ENCODE measurements at places on chromosomes 11 and 22.

DNA sequence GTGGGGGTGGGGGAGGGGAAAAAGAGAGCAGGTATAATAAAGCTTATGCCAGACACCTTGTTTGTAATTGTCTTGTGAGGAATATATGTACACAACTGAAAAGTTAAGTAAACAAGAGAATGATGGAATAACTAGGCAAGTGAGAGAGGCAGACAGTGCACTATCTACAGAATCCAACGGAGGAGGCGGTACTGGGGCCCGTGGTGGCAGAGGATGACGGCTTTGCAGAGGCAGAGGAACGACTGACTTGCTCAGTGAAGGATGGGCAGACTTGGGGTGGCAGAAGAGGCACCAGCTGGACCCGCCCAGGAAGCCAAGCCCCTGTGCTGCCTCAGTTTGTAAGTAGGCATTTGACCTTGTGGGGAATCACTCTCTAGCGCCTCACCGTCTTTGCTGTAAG, 297.6 kb downstream of the ST3GAL4 start:
- no peak for DNase-seq

DNA sequence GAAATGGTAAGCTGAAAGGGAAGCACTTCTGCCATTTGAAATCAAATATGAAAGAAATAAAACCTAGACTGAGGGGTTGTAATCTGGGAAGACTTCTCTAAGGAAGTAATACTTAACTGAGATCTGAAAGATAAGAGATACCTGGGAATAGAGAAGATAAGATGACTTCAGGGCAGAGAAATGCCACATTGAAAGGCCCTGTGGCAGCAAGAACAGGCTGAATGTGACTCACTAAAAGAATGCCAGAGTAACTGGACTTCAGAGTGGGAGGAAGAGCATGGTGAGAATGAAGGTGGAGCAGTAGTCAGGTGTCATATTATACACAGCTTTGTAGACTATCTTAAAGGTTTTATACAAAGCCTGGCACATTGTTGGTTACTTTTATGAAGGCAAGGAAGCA, 17.6 kb downstream of the CALCA start:
- no peak for DNase-seq

DNA sequence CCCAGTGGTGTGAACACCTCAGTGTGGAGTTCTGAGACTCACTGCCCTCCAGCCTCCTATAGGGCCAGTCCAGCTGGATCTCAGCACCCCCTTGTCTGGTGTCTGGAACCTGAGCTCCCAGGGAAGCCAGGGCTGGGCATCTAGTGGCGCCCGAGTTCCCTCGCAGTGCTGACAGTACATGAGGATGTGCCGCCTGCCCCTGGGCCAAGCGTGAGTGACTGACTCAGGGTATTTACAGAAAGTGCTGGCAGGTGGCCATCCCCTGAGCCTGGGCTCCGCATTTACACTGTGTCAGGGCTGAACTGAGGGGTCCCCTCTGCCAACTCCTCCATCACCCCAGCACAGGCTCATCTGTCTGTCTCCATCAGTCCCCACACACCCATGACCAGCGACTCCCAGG, 185.3 kb downstream of the BRD1 start:
- DNase-seq = no peak

DNA sequence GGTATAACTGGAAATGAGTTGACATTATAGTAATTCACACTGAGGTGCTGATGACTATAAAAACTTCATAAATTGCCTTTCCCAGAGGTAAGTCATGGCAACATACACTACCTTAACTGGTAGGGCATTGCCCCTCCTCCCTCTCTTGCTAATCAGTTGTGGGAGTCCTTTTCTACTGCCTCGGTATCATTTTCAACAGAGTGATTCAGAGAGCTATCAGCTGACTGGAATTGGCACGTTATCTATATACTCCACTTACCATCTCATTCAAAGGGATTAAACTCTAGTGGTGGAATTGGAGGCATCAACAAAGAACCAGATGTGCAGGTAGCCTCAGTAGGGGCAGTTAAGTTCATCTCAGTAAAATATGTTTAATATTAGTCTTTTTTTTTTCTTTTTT, 8.0 kb upstream of the NUP160 start:
- DNase-seq = no peak

- DNase-seq = peak; percentile 95
Measured at GRCh38 chr11:5684646-5685362, at the start of gene TRIM5. Gene TRIM5, minus strand, starts transcription at chr11:5685074. Its CDS starts 4,897 bp downstream, at chr11:5680177.

GRCh38 chr11:84833488-84834088, 793.6 kb downstream of the DLG2 start:
- no peak for DNase-seq

GRCh38 chr22:41768430-41768829, 32.0 kb upstream of the CCDC134 start:
- DNase-seq = peak; percentile 47

DNA sequence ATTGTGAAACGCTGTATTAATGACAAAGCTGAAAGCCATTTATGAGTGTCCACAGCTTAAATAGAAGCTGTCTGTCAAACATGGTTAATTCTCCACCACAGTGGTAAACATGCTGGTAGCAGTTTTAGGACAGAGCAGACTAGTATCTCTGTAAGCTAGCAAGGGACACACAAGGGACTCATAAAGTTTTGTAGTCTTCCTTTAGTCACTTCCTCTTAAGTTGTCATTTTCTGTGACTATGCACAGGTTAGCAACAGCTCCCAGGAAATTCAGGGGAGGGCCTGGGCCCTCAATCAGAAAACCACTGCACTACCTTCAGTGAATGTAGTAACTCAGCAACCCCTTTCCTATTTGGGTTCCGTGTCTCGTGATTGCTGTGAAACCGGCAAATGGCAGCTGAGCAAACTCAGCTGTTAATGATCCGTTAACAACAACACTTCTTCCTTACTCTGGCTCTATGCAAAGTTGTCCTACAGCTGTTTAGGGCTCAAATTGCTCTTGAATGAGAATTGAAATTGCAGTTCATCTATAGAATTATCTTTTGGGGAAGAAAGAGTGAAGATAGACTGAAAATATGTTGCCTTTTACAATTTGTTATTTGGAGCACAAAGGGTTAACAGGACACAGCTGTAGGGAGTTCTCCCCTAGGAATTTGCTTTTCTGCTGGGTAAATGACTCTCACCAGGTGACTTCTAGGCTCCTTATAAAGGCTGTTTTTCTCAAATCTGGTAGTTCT, at the start of gene MMP26:
MMP26 (plus strand) TSS at position 731 of the 736 bp plus-strand sequence.
- no peak for DNase-seq

GRCh38 chr22:48359613-48359965, 1468.1 kb downstream of the BRD1 start:
- no peak for DNase-seq

- no peak for DNase-seq
Measured at GRCh38 chr11:9525116-9525515, 48.4 kb upstream of the WEE1 start.

- peak; percentile 58 for DNase-seq
Measured at GRCh38 chr11:46367244-46367915, 14.1 kb upstream of the MDK start.

GRCh38 chr22:41140365-41140957, 48.1 kb downstream of the EP300 start:
- DNase-seq = no peak

- no peak for DNase-seq
Measured at GRCh38 chr11:76592025-76592914, 78.3 kb downstream of the LRRC32 start.

- no peak for DNase-seq
Measured at GRCh38 chr11:77510851-77511250, 37.0 kb upstream of the PAK1 start.

GRCh38 chr11:105618343-105618955, 8.6 kb downstream of the GRIA4 start:
- no peak for DNase-seq

DNA sequence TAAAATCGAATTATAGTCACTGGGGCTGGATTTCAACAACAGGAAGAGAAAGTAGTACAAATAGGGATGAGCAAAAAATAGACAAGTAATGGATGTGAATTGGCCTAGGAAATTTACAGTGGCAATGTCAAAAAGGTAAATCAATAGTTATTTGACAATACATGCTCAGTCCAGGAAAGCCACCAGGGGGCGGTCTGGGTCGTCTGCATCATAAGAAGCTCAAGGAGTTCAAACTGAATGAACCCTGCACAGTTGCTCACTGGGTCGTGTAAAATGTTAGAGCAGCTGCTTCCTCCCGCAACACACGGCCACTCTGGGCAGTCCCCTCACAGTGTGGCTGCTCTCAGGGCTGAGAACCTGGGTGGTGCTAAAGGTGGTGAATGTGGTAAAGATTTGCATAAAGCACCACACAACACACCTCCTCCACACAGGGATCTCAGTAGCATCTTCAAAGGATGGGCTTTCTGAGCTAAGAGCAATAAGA, 85.9 kb downstream of the ZNF280B start:
- DNase-seq = peak; percentile 66

All from MCF 10A (cell line).